ENCODE measurements at places on chromosomes 2 and 18.
A peak's percentile ranks its signal among the peaks of the same experiment; 100 is the strongest.

GRCh38 chr2:134352844-134353243, 99.0 kb downstream of the MGAT5 start:
- DNase-seq: no peak

- no peak for DNase-seq
These were observed 15.2 kb upstream of the SLC14A1 start for GRCh38 chr18:45708831-45709230.

DNA sequence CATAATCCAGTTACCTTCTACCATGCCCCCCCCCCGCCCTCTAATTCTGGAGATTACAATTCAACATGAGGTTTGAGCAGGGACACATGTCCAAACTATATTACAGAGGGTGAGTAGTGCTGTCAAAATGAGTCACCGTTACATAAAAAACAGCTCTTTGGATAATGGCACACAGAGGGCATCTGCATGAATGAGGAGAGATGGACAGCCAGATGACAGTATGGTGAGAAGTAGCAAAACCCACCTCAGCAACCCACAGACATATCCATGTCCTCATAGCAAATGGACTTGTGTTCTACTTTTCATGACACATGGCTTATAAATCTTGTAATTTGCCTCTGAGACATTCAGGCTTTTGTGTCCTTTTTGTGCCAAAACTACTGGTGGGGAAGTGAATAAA, 132.0 kb downstream of the EML6 start:
- peak; percentile 70 for DNase-seq

DNA sequence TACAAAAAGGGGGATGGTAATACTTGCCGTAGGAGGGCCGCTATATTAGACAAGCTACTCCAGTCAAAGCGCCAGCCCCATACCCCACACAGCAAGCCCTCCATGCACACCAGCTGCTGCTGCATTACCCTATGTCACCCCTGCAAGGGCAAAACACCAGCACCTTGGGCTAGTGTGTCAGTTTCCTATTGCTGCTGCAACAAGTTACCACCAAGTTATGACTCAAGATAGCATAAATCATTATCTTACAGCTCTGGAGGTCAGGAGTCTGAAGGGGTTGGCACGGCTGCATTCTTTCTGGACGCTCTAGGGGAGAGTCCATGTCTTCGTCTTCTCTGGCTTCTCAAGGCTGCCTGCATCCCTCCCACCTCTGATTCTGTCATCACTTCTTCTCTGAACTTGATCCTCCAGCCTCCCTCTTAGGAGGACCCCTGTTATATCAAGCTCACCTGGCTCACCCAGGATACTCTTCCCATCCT, 88.6 kb upstream of the ACAA2 start:
- DNase-seq: no peak

DNA sequence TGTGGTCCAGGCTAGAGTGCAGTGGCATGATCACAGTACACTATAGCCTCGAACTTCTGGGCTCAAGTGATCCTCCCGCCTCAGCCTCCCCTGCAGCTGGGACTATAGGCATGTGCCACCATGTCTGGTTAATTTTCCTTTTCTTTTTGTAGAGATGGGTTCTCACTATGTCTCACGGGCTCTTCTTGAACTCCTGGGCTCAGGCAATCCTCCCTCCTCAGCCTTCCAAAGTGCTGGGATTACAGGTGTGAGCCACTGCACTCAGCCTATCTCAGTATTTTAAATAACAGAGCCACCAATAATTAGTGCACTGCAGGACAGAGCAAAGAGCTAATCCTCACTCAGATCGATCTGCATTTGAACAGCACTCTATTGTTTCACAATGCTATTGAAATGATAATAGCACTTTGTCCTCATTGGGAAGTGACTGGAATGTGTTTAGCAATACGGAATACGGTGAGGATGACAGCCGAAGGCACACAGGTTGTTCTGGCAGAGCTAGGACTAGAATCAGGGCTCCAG, 335.9 kb downstream of the DLGAP1 start:
- no peak for DNase-seq

- DNase-seq: no peak
These were observed 19.4 kb downstream of the SEPTIN10 start for GRCh38 chr2:109594246-109594885.

DNA sequence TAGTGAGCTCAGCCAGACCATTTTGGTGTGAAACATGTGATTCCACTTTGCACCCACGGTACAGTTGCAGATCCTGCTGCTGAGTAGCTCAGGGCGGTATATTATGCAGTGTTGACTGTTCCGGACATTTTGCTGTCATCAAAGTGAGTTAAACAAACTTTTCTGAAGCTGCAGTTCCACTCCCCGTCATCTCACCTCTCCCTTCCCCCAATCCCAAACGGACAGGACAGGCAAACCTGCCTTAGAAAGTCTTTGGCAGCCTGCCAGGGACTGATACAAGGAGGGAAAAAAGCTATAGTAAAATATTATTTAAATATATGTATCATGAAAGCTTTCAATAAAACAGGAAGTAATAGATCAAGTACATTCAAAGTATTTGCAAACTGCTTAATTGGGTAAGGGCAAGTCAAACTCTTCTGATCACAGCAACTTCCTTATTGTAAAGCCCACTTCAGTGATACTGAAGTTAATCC, 35.5 kb upstream of the SP5 start:
- peak; percentile 4 for DNase-seq

DNA sequence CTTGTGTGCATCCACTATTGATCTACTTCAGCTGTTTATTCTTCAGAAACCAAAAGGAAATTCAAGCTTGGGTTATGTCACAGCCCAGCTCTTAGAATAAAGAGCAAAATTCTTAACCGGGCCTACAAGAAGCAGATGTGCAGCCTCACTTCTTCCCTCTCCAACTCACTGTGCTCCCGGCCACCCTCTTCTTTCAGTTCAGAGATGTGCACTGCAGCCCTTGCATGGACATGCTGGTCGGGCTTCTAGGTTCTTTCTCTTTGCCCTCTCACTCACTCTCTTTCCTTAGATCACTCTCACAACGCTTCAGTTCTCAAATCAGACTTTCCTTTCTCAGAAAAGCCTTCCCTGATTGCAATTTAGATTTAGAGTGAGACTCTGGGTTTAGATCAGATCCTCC, 104.1 kb downstream of the CHN1 start:
- peak; percentile 21 for DNase-seq

GRCh38 chr2:136008205-136008865, 22.9 kb upstream of the DARS1 start:
- DNase-seq: no peak

DNA sequence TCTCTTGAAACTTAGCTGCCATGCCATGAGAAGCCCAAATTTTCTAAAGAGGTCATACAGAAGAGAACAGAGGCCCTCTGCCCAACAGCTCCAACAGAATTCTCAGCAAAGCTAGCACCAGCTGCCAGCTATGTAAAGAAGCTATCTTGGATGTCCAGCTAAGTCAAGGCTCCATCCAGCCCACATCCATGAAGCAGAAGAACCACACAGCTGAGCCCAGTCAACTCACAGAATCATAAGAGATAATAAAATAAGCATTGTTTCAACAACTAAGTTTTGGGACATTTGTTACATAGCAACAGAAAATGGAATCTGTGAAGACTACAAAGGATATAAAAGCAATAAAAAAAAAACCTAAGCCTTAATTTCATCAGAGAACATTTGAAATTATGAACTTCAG, 434.3 kb downstream of the TXNL1 start:
- no peak for DNase-seq

DNA sequence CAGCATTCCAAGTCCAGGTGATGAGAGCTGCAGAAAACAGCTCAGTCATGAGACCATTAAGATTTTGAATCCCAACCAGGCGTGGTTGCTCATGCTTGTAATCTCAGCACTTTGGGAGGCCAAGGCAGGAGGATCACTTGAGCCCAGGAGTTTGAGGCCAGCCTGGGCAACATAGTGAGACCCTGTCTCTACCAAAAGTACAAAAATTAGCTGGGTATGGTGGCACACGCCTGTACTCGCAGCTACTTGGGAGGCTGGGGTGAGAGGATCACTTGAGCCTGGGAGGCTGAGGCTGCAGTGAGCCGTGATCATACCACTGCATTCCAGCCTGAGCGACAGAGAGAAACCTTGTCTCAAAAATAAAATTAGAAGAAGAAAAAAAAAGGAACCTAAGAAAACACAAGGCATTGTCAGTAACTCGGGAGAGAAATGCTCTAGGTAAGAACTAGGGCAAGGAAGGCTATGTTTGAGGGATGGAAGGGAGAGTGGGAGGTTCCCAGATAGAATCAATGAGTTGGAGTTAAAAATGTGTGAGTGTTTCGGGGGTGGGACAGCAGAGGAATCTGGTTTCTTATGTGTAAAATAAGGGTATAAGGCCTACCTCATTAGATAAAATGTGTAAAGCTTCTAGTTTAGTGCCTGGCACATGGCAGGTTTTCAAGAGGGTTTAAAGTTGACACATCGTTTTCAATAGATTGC, 23.3 kb upstream of the MTA3 start:
- DNase-seq: peak; percentile 7

- DNase-seq: no peak
These were observed 3.6 kb upstream of the ONECUT2 start for GRCh38 chr18:57431467-57432080.

- DNase-seq: peak; percentile 62
These were observed 133.2 kb upstream of the GULP1 start for GRCh38 chr2:188158337-188159100.

DNA sequence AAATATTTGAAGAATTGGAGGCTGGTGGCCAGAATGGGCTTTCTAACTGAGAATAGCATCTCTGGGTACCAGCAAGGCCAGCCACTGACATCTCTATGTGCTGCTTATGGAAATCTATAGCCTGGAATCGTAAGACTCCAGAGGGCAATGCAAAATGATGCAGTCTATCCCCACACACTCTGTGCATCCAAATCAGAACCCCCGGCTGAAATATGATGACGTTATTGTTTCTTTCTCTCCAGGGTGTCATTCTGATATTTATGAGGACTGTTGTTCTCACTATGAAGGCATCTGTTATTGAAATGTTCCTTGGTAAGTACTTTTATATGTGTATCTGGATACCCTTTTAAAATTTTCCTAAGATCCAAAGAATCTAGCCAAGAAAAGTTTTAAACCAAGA, 19.6 kb downstream of the VIT start:
- DNase-seq: no peak

DNA sequence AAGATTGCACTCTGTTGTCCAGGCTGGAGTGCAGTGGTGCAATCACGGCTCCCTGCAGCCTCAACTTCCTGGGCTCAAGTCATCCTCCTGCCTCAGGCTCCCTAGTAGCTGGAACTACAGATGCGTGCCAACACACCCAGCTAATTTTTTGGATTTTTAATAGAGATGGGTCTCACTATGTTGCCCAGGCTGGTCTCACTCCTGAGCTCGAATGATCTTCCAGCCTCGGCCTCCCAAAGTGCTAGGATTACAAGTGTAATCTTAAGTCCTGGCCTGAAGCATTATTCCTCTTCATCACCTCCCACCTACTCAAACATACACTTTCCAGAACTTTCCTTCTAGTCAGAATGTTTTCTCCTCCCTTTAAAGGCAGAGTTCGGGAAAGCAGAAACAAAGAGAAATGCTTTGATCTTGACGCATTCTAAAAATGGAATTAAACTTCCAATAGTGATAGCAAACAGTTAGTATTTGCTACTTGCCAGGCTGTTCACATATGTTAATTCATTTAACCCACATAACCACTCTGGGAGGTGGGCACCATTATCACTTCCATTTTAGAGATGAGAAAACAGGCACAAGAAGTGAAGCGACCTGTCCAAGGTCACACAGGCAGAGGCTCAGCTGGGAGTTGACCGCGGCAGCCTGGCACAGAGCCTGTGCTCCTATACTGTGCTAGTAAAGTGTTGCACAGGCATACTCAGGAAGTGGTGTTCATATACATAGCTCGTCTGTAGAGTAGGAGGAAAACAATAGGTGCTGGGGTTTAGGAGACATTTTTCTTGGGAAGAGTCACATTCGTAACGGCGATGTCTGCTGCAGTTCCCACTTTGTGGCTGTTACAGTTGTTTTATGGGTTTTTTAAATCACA, 24.6 kb downstream of the TEX44 start:
- DNase-seq: no peak

DNA sequence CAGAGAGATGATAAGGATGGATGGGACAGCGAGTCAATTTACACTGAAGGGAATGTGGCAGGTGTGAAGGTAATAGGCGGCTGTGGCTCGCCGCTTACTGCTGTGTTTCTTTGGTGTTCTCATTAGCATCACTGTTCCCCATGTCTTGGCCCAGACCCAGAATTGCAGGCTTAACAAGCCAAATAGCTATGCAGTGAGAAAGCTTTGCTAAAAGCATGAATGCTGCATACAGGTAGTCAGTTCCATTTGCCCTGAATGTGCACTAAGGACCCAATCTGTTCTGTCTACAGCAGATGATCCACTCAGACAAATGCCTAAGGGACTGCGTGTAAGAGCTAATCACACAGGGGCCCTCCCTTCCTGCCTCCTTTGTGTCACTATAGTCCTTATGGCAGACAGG, 262.6 kb downstream of the DCDC2C start:
- DNase-seq: no peak
